ENCODE measurements at places on chromosomes 4 and X. TPM values are rescaled to one million over a fixed set of nuclear protein-coding genes. Genes with fewer than 3 reads are reported as not detected.
A peak's percentile ranks its signal among the peaks of the same experiment; 100 is the strongest.

GRCh38 chrX:116756958-116757357, 294.2 kb upstream of the CT83 start:
- DNase-seq: no peak

GRCh38 chrX:11944501-11944900, 186.5 kb downstream of the MSL3 start:
- DNase-seq: no peak

GRCh38 chr4:99634742-99635360, 22.8 kb downstream of the C4orf54 start:
- no peak for DNase-seq

DNA sequence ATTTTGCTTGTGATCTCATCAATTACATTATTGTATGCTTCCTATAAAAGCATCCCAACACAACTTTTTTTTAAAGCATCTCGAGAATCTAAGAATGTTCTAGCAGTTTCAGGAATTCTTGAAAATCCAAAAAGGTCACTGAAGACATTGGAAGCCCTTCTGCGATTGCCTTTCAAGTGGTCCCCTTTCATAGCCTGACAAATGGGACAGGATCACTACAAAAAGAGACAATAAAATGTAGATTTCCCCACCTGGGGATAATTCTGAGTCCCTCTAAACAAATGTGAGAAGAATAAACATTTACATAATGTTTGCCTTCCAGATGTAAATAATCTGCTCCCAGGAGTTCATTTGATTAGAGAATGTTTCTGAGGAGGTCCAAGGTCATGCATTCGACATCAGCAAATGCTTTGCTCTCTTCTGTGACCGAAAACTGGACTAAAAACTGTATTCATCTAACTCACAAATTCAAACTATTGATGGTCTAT, 116.0 kb downstream of the COL25A1 start:
- no peak for DNase-seq

DNA sequence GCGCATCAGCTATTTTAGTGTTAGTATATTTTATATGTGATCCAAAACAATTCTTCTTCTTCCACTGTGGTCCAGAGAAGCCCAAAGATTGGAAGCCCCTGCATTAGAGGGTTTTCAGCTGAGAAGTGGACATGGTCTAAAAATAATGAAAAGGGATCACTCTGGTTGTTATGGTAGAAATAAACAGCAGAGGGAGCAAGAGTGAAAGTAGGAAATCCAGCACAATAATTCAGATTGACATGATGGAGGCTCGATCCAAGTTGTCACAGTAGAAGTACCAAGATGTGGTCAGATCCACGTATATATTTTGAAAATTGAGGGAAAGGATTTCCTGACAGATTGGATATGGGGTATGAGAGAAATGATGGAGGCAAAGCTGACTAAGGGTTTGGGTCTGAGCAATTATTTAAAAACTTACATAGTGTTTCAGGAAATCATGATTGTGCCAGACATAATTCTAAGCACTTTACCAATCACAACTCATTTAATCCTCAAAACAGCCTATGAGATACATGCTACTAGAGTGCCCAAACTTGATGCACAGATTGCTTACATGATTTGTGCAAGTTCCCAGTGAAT, 17.0 kb upstream of the TMEM144 start:
- no peak for DNase-seq

DNA sequence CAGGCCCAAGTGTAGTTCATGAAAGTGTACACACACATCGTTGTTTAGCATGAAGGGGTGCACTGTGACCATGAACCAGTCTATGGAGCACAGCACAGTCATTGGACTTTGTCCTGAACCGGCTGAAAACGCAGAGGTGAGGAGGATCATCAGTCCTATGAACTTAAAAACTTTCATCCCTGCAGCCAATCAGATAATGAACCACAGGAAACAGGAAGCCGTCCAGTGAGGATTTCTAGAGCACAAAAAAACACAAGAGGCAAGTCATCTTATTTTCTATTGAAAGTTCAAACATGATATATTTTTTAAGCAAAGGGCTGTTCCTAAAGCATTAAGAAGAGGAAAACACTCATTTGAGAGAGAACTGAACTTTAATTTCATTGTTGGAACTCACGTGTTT, 91.8 kb downstream of the PLAC1 start:
- no peak for DNase-seq

DNA sequence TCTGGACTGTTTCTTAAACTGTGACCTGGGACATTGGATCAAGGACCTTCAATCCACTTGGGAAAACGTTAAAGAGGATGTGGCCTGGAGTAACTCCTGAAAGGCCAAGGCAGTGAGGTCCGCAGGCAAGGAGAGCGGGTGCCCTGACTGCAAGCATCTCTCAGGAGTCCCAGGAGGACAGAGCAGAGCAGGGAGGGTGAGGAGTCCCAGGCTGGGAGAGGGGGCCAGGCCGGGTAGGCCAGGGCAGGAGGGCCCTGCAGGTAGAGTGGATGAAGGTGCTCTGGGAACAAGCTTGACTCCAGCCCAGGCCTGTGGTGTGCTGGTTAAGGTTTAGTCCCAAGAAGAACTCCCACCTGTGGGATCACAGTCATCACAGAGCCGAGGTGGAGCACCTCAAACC, 13.8 kb downstream of the PNMA6E start:
- DNase-seq: no peak

DNA sequence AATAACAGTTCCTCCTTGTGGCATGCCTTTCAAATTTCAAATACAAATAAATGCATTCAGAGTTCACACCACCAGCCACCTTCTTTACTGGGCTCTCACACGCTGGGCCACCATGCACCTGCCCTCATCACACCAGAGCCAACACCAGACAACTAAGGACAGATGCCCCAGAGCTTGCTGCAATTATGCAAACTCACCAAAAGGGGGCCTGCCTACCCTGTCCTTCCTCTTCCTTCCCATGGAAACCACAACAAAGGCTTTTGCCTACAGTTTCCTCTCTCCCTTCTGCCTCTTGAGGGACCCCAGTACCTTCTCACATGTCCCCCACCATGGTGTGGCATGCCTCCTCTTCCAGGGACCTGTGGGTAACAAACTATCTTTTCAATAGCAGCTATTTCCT, 1333.9 kb upstream of the TENM3 start:
- no peak for DNase-seq

DNA sequence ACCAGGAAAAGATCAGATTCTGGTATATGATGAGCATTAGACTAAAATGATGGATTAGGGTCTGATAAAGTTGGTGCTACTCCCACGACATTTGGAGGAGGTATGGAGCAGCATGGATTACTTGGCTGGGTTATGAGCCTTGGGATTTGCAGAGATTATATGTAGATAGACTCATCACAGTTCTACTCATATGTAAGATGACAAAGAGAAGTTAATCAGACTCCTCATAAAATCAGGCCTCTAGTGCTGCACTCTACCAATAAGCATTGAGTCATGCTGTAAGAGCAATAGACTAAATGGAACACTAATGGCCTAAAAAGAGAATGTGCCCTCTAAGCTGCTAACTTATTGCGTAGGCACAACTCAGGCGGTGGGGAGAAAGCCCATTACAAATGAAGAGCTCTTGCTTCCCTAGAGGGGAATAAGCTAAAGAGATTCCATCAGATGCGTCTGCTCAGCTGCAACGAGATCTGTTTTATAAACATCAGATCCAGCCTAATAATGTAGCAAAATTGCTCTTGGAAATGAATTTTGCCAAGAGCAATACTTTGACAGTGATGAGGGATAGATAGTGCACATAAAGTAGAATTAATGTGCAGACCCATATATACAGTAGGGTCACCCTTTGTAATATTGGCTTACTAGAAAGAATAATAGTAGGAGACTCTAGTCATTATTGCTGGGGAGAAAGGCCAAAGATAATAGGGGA, 17.5 kb downstream of the LIAS start:
- no peak for DNase-seq

GRCh38 chr4:65918872-65919271, 248.6 kb upstream of the EPHA5 start:
- DNase-seq: no peak

GRCh38 chr4:7941965-7942496, 2.4 kb upstream of the AFAP1 start:
- no peak for DNase-seq

DNA sequence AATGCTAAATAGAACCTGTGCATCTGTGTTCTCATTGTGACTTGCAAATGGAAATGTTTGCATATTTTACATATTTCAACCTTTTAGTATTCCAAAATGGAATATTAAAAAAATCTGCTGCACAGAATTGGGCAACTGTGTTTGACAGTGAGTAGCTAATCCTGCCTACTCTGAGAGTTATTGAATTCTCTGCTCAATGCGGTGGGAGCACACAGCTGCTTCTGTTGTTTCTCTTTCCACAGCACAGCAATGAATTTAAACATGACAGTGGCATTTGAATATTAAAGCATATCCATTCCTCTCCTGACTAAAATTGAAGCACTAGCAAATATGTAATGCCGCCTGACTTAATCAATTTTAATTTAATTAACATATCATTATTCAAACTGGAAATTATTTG, 366.6 kb downstream of the GASK1B start:
- no peak for DNase-seq

- no peak for DNase-seq
These were observed 312.2 kb downstream of the ARHGAP24 start for GRCh38 chr4:85787133-85787532.

GRCh38 chrX:153245288-153245731, 66.2 kb downstream of the MAGEA1 start:
- no peak for DNase-seq

DNA sequence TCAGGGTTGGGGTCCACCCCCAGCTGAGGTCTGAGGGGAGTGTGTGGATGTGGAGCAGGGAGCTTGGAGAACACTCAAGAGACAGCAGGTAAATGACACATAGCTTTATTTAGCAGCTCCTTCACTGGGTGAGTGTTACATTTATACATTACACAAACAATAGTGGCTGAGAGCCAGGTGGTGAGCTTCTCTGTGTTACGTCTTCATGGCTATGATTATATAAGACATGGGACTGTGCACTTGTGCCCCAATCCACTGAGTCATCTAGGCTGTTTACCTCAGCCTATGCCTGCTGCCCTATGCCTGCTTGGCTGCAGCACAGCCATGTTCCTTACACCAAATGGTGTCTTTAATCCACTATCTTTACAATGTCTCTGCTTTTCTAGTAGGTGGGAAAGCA, 459.6 kb downstream of the AFF2 start:
- DNase-seq: no peak

GRCh38 chr4:10589321-10589720, 95.2 kb downstream of the CLNK start:
- DNase-seq: no peak

DNA sequence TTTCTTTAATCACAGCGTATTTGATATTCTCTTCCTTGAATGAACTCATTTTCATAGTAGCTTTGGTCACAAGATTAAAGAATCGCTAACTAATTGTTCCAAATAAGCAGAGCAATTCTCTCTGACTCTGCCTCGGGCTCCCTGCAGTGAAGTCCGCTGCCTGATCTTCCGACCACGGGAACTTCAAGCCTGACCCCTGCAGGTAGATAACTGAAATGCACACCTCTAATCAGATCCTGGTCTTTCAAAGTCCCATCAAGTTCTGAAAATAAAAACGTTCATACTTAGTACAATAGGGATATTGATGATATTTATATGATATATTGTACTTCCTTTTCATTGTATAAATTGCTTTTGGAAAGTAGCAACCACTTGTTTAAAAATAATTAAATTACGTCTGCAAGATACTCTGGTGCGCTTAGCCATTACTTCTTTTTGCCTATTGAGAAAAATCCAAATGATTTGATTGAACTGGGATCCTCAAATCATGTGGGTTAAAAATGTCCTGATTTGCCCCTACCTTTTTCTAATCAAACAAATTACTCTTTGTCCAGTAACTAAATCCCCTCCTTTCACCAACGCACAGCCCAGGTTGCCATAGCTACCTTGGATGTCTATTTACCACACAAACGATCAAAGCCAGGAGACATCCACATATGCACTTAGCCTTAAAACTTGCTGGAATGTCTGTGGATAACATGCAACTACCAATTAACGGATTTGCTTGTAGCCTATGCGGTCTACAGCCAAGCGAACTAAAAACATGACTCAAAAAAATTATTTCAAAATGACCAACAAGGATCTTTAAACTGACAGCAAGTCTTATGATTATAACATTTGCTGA, 4.2 kb downstream of the MID1 start:
- no peak for DNase-seq

- DNase-seq: no peak
These were observed 17.4 kb downstream of the VEGFC start for GRCh38 chr4:176775338-176775737.

GRCh38 chrX:7330971-7331746, 183.2 kb upstream of the PUDP start:
- no peak for DNase-seq

- DNase-seq: no peak
These were observed 31.7 kb upstream of the MXRA5 start for GRCh38 chrX:3378156-3378555.

- DNase-seq: no peak
These were observed 40.7 kb downstream of the ANXA3 start for GRCh38 chr4:78592088-78592783.

DNA sequence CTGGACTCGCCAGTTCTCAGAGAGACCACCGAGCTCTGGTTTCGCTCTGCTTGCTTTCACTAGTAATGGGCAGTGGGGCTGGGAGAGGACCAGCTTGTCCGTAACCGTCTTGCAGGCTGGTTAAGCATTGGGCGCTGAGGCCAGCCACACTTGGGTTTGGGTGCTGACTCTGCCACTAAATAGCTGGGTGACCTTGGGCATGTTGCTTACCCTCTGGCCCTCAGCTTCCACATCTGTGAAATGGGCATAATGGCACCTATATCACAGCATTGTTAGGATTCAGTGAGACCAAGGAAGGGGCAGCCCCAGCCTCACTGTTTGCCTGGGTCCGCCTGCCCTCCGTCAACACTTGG, 43.5 kb downstream of the EVC start:
- no peak for DNase-seq

DNA sequence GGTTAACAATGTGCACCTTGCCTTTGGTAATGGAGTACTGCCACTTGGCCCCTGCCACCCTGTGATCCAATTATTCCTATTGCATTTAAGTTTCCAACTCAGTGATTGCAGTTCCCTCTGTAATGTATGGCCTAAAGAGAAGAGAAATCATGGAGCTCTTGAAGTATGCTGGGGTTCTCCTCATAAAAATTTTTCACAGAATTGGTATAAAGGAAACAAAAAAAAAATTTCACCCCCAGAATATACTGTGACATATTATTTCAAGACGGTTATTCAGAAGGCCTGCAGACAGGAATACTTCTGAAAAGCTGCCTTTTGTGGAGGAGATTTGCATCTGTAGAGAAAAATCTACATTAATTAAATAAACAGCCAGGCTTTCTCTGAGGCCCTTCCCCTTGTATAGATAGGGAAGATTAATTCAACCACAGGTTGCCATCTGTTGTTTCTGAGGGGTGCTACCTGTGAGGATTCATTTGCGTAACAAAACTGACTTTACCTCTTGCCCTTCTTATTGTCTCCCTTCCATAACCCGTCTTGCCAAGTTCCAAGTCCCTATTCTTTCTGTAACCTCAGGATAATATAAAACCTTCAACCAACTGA, 94.8 kb upstream of the LANCL3 start:
- no peak for DNase-seq

- DNase-seq: peak; percentile 91
These were observed at the start of gene ANTXR2 for GRCh38 chr4:80072744-80073472. Gene ANTXR2 (minus strand): TSS chr4:80073229. CDS start chr4:80072560, 669 bp downstream.

GRCh38 chrX:13151828-13152517, 107.6 kb upstream of the FAM9C start:
- DNase-seq: no peak

TEC gene
- 3.4 TPM for total RNA-seq

RBMXL3 gene
- not detected for total RNA-seq

PDZD4 gene
- total RNA-seq: 10.6 TPM

GPR119 gene
- not detected for total RNA-seq

POLA1 gene
- total RNA-seq: 14.6 TPM

TIMM17B gene
- 50.6 TPM for total RNA-seq

ATP1B4 gene
- not detected for total RNA-seq

KLHL4 gene
- total RNA-seq: 0.49 TPM

CT55 gene
- total RNA-seq: not detected

PTTG2 gene
- total RNA-seq: 7.2 TPM
